Glutamatergic neuron (in vitro differentiated cells): ENCODE measurements at places on chromosomes 2 and 18. TPM values are rescaled to one million over a fixed set of nuclear protein-coding genes. Genes with fewer than 3 reads are reported as not detected.
A peak's percentile ranks its signal among the peaks of the same experiment; 100 is the strongest.

GRCh38 chr2:174048243-174048642 lies 83.1 kb upstream of the SP3 start:
- no peak for DNase-seq

SLC30A3 gene
- total RNA-seq: 1.3 TPM

GRCh38 chr18:3262234-3263131 lies 550 bp downstream of the MYL12B start:
- no peak for DNase-seq

DNA sequence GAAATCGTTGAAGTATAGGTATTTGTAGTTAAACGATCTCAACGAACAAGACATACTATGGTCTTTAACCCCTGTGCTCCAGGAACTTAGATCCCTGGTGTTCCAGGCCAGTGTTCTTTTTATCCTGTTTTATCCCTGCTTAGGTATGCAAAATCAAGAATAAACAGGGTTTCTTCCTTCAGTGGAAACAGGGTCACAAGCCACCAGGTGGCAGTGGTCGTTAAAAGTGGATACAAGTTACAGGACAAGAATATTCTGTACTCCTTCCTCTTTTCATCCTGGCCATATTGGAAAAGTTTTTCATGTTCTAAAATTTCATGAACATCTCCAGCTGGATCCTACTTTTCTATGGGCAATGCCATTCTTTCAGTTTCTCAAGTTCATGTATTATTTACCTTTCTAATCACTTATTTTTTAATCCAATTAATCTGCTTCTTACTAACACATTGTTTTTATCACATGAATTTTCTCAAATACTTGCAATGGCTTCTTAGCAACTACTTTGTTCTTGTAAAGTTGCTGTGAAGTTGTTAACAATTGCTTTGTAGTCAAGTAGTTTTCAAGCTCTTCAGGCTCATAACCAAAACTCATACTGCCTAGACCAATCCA lies 16.4 kb upstream of the HNMT start:
- DNase-seq: peak; percentile 74

DNA sequence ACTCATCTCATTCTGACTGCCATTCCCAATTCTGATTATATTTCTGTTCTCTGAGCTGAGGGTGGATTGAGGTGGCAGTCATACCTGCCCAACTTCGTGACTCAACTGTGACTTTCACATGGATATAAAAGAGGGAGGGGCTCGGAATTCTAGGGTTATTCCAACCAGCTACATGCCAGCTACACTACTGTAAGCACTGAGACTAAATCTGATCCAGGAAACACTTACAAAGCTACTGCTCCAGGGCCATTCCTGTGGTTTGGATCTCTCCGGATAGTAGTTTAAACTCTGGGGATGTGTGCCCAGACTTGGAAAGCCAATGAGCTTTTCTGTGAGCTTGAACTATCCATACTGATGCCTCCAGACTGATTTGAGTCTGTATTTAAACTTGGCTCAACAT lies 7.9 kb downstream of the MAP2 start:
- DNase-seq: no peak

DNA sequence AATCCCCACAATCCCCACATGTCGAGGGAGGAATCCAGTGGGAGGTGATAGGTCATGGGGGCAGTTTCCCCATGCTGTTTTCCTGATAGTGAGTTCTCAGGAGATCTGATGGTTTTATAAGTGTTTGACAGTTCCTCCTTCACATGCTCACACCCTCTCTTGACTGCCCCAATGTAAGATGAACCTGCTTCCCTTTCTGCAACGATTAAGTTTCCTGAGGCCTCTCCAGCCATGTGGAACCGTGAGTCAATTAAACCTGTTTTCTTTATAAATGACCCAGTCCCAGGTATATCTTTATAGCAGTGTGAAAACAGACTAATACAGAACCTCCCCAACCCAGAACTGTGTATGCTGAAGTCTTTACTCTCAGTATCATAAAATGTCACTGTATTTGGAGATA lies 289.5 kb upstream of the MMADHC start:
- DNase-seq: no peak

FAM110C gene
- total RNA-seq: not detected

- DNase-seq: no peak
These were observed 18.2 kb downstream of the KIDINS220 start for GRCh38 chr2:8819194-8819593.

COPS8 gene
- 55.8 TPM for total RNA-seq

SULT1C2 gene
- not detected for total RNA-seq

- DNase-seq: no peak
These were observed 135.1 kb upstream of the TFPI start for GRCh38 chr2:187689372-187689771.

GRCh38 chr2:233240897-233241296 lies 10.6 kb upstream of the ATG16L1 start:
- no peak for DNase-seq

ABCG5 gene
- total RNA-seq: not detected

DNA sequence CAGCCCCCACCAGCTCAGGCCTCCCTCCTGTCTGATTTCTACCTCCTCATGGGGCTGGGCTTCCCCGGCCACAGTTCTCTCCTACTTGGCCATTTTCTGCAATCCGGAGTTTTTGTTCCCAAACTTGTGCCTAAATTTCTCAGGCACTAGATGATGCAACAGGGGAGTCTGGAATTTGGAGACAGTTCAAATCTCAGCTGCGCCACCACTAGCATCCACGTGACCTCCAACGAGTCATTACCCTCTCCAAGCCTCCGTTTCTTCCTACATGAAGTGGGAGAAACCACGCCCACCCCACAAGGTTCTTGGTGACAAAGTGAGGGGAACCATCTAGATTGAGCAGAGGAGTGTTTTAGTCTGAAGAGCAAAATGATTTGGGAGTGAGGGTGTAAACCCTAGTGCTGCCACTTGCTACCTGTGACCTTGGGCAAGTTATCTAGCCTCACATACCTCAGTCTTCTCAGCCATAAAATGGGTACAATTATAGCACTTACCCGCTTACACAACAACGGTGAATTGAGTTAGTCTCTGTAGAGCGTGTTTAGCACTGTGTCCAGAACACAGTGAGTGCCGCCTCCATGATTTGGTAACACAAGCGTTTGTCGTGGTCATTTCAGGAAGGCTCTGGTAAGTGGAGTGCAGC lies 61.4 kb upstream of the ASAP2 start:
- DNase-seq: no peak

- no peak for DNase-seq
These were observed 273.5 kb downstream of the CDH20 start for GRCh38 chr18:61606759-61607158.

STARD6 gene
- total RNA-seq: not detected
